ENCODE measurements at places on chromosomes 6 and 20.

DNA sequence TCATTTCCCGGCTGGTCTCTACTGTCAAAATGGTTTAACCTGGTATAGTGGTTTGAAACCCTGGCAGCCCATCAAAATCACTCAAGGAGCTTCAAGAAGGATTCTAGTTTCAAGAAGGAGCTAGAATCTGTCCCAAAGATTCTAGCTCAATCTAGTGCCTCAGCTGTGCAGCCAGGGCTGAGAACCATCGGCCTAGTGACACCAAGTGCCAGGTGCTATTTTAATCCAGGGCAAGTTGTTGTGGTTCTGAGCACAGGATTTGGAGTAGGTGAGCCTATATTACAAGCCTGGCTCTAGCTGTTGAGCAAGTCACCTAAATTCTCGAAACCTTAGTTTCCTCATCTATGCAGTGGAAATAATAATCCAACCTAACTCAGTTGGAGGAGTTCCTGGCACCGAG lies 3.7 kb downstream of the MOCS1 start:
- DNase-seq = no peak

- DNase-seq = no peak
Observed at GRCh38 chr20:58286729-58287128, 22.8 kb upstream of the RAB22A start.

- no peak for DNase-seq
Observed at GRCh38 chr6:9507136-9507895, 907.6 kb downstream of the TFAP2A start.

DNA sequence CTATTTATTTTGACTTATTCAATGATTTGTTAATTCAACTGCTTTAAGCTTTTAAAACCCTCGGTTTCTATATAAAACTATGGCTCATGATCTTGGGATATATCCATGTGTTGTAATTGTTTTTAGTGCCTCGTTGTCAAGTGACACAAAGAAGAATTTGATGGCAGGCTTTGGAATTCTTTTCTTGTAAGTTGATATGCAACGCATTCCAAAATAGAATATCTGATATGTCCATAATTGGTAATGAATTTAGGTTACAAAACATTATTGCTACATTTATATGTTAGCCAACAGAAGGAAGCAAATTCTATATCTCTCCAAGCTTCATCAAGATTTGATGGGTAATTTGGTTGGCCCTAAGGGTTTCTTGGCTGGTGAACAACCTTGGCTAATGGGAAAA lies 220.4 kb upstream of the RIMS1 start:
- no peak for DNase-seq

- DNase-seq = no peak
Observed at GRCh38 chr6:82878812-82879211, 186.8 kb downstream of the UBE3D start.

- peak; percentile 34 for DNase-seq
Observed at GRCh38 chr6:16562498-16562897, 198.8 kb downstream of the ATXN1 start.

DNA sequence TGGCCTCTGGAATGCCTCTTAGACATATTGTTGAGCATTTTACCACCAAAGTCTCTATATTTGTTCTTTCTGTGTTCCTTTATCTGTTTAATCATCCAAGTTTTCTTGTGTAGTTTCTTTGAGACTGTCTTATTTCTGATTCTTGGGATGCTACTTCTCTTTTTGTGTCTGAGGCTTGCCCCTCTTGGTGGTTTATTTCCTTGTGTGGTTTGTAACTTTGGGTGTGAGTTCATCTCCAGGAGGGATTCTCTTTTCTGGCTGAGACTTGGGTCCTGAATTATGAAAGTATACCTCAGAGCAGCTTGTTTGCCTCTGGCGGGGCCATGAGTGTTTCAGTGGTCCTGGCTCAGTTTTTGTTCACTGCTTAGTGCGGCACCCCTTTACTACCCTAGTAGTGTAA lies 33.9 kb downstream of the PPARD start:
- DNase-seq = no peak

- no peak for DNase-seq
Observed at GRCh38 chr20:53961527-53961926, 108.9 kb downstream of the BCAS1 start.

DNA sequence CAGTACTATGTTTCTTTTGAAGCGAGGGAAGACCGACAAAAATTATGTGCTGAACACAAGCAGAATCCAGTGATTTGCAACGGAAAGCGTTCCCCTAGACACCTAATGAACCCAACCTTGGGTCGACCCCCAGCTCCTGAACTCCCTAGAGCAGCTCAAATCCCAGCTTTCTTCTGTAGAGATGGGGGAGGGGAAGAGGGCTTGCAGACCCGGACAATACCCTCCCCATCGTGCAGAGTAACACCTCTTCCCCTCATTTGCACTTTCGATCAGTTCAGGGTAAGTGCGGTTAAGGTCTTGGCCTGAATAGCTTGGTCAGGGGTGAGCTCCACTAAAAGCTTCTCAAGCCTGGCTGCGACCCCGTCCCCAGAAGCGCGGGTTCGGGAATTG lies 404 bp downstream of the CEP162 start:
- no peak for DNase-seq

GRCh38 chr6:137305691-137306090 lies 86.5 kb upstream of the IFNGR1 start:
- DNase-seq = no peak

Measured in suppressor macrophage (primary cell).